HT1080 (cell line): ENCODE measurements at places on chromosomes 1 and 21.
A peak's percentile ranks its signal among the peaks of the same experiment; 100 is the strongest.

DNA sequence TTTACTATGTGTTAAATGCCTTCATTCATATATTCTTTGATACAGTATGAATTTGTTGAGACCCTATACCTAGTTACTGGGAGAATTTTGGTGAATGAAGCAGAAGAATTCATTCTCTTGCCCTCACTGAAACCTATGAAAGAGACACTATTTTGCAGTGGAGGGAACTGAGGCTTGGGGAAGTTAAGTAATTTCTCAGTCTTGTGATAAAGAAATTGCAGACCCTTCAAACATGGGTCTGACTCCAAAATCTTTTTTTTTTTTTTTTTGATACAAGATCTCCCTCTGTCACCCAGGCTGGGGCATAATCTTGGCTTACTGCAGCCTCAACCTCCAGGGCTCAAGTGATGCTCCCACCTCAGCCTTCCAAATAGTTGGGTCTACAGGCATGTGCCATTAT, 132.1 kb downstream of the DNM3 start:
- DNase-seq: no peak

DNA sequence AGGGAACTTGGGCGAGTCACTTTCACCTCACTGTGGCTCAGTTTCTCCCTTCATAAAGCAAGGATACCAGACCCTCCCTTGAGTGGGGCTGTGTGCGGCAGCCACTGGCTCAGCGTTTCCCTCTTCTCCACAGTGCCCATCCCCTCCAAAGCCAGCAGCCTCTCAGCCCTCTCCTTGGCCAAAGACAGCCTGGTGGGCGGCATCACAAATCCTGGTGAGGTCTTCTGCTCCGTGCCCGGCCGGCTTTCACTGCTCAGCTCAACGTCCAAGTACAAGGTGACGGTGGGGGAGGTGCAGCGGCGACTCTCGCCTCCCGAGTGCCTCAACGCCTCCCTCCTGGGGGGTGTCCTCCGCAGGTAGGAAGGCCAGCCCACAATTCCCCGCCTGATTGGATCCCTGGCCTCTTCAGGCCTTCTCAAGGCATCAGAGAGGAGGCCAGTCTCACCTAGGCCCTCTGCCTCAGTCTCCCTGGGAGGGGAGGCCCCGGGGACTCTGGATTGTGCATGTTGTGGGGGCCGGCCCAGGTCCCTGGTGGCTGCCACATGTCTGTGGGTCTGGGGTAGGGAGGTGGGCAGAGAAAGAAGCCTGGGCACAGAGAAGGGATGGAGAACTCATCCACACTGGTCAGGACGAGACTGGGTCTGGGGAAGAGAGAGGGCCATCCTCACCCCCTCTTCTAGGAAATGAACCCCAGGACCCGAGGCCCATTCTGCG, 15.2 kb downstream of the TFAP2E start:
- no peak for DNase-seq

DNA sequence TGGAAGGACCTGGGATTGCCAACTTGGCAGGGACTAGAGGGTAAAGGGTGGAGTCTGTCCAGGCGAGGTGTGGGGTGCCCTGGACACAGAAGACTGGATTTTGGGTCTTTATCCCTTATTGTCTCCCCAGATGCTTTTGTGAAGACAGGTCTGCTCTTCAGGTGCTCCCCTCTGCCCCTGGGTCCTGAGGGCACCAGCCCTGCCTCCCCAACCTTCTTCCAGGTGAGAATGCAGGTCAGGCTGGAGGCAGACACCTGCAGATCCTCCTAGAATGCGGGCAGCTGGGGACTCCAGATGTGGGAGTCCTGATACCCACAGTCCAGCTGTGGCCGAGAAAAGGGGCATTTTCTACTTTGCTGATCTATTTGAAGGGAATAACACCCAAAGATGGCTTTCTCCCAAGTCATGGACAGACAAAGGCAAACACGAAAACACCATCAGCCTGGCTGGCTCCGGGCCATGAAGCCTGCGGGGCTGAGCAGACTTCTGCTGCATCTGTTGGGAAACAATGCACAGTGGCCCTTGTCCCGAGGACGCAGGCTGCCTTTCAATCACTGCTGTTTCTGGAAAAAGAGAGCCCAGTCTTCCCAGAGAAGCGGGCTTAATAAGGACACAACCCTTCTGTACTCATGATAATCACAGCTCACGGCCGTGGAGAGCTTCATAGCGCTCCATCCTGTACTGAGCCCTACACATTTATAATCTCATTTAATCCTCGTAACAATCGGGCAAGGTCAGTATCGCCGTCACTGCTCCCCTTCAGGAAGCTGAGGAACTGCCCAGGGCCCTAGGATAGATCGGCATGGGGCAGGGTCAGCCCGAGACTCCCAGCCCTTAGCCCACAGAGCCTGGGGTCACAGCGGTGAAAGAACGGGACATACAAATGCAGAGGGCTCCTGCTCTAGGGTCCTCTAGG, 62.0 kb upstream of the ABCG1 start:
- no peak for DNase-seq

DNA sequence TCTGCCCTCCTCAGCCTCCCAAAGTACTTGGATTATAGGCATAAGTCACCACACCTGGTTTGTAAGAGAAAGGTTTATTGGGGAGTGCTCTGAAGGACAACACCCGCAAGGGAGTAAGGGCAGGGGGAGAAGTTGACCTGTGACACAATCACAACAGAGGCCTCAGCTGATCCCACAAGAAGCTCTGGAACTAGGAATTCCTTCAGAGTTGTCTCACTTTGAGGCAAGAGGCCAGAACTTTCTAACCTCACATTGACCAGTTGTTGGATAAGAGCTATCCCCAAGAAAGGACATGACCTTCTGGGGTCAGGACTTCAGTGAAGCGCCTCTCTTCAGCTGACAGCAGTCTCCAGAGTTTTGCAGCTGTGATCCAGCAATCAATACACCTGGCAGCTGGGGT, 27.4 kb upstream of the RC3H1 start:
- DNase-seq: no peak

DNA sequence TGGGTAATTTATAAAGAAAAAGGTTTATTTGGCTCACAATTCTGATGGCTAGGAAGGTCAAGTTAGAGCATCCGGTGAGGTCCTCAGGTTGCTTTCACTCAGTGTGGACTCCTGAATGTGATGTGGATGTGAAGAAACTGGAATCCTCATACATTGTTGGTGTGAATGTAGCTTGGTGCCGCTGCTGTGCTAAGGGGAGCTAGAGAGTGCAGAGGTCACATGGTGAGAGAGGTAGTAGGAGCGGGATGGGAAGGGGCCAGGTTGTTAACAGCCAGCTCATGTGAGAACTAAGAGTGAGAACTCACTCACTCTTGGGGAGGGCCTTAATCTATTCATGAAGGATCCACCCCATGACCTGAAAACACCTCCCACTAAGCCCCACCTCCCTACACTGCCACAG, 21.8 kb downstream of the ITSN1 start:
- DNase-seq: no peak

DNA sequence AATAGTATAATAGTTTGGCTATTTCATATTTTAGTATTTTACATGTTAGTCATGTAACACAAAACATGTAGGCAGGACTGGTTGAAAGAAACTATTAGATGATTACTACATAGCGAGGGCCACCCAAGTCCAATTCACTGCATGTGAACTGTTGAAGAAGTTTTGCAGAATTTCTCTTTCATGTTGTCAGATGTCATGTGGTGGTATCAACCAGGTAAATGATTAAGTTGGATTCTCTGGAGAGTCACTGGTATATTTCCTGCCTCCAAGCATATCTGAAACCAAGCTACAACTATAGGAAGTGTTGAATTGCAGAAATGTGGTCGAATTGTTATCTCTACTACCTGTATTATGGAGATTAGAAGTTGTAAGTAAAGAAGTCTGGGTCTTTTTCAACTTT, 137.8 kb upstream of the DPYD start:
- no peak for DNase-seq

GRCh38 chr1:222975472-222976122, 160.8 kb downstream of the DISP1 start:
- no peak for DNase-seq

DNA sequence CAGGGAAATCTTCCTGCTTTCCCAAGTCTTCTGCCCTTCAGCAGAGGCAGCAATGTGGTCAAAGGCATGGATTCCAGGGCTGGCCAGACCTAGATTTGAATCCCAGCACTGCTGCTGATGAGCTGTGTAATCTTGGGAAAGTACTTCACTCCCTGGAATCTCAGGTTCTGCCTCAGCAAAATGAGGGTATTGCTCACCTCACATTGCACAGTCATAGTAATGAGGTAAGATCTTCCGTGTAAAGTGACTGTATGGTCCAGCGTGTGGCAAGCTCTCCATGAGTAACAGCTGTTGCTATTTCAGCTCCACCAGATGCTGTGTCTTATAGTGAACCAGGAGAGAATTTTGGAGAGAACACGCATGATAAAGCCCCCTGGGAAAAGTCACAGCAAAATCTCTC, 56.1 kb upstream of the F3 start:
- peak; percentile 80 for DNase-seq
